ENCODE measurements at places on chromosomes 11 and 22.

DNA sequence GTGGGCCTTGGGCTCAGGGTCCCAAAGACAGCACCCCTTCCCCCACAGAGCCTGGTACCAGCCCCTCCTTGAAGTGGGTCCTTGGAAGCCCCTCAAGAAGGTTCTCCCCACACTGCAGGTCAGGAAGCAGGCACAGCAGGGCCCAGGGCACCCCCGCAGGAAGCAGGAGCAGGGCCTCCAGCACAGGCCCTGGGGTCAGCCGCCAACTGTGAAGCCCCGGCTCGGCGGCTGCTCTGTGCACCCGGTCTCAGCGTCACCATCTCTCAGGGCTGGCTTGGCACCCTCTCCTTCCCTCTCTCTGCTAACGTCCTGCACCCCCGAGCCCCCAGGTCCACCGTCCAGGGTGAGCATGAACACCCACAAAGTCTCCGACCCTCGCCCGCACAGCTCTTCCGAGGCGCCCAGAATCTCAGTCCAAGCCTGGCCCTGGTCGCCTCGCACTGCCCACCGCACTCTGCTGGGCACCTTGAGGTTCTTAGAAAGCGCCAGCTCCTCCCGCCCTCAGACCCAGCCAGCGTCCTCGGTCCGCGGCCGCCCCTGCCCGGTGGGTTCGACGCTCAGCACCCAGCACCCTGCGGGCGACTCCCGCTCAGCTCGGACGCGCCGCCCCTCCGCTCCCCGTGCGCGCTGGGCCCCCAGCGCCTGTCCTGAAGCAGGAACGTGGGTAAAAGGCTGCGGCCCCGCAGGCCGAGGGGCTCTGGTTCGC is 1.4 kb upstream of the SIGIRR start:
- no peak for DNase-seq

DNA sequence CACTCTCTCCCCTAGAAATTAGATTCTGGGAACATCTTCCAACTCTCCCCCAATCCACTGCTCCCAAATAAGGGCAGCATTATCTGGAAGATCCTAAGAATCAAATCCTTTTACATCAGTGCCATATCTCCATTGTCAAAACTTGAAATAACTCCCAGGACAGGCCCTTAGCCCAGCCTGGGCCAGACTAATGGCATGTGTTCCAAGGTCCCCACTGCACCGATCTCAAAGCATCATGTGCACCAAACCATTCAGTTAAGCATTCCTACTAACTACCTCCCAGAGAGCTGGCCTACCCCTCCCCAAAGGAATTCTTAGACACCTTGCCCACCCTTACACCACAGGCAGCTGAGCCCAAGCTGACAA is 44.2 kb upstream of the POU2AF1 start:
- no peak for DNase-seq

DNA sequence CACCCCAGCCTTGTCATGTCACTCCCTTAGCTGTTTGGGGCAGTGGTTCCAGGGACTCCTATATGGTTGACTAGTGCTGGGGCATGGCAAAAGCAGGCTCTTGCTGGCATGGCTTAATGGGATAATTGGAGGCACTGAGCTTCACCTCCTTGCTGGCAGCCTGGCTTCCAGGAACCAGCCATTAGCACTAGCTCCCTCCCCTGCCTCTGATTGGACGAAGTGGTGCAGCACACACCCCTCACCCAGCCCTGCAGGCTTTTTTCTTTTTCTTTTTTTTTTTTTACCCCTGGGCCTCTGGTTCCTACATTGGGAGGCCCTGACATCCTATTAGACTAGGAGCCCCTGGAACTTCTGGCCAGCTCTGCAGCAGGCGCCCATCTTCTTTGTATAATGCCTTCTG is 18.6 kb downstream of the PHLDB1 start:
- DNase-seq: no peak

- no peak for DNase-seq
Measured at GRCh38 chr22:40312050-40312449, 34.2 kb upstream of the ADSL start.

GRCh38 chr22:43313890-43314474 is 29.2 kb downstream of the SCUBE1 start:
- DNase-seq: no peak

DNA sequence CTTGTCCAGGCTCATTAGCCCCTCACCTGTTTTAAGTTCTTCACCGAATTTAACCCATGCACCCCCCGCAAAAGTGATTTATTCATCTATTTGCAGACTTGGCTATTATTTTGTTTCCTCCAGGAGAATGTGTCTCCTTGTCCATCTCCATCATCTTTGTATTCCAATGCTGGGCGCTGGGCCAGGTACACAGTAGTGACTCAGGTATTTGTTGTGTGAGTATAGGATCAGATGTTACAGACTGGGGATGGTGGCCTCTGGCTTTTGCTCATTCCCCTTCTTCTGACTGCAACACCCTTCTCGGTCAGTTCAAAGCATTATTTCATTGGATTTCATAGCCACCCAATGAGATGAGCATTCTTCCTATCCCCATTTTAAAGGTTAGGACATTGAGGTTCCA is 408.2 kb downstream of the MN1 start:
- DNase-seq: no peak

DNA sequence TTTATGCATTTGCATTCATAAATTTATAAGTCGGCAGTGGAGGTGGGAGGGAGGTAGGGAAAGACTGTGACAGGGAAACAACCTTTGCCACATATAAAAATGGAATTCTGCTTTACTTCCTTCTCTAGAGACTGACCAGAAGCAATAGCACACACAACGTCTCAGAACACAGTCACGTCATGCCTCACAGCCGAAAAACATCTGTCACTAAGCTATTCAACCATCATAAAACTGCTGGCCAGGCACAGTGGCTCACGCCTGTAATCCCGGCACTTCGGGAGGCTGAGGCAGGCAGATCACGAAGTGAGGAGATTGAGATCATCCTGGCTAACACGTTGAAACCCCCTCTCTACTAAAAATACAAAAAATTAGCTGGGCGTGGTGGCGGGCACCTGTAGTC is 101.0 kb upstream of the CHRM4 start:
- DNase-seq: no peak

GRCh38 chr11:2745511-2745910 is 45.7 kb upstream of the KCNQ1OT1 start:
- DNase-seq: no peak

- DNase-seq: no peak
Measured at GRCh38 chr11:64343767-64344559, 4.0 kb downstream of the CCDC88B start.

DNA sequence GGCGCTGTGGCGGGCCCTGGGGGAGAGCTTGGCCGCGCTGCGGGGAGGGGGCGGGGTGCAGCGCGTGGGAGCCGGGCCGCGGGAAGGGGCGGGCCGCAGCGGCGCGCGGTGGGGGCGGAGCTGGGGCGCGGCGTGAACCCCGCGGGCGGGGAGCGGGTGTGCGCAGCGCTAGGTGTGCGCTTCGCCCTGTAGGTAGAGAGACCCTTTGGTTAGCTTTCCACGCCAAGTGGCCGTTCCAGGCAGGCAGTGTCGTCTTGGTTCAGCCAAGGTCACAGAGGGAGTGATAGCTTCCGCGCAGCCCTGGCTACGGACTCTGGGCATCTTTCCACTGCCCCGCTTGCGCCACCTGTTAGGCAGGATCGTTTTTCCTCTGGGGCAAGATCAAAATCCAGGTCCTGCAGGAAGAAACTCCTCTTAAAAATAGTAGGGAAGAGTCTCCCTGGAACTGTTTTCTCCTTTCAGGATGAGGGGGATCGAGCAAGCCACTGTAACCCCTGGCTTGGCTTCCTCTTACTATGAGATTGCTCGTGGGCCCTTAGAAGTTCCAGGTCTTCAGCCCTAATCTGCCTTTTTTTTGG is 434 bp downstream of the BANF1 start:
- no peak for DNase-seq

- no peak for DNase-seq
Measured at GRCh38 chr11:93935826-93936225, 85.3 kb upstream of the HEPHL1 start.

- DNase-seq: no peak
Measured at GRCh38 chr11:121543836-121544380, 91.1 kb upstream of the SORL1-AS1 start.

DNA sequence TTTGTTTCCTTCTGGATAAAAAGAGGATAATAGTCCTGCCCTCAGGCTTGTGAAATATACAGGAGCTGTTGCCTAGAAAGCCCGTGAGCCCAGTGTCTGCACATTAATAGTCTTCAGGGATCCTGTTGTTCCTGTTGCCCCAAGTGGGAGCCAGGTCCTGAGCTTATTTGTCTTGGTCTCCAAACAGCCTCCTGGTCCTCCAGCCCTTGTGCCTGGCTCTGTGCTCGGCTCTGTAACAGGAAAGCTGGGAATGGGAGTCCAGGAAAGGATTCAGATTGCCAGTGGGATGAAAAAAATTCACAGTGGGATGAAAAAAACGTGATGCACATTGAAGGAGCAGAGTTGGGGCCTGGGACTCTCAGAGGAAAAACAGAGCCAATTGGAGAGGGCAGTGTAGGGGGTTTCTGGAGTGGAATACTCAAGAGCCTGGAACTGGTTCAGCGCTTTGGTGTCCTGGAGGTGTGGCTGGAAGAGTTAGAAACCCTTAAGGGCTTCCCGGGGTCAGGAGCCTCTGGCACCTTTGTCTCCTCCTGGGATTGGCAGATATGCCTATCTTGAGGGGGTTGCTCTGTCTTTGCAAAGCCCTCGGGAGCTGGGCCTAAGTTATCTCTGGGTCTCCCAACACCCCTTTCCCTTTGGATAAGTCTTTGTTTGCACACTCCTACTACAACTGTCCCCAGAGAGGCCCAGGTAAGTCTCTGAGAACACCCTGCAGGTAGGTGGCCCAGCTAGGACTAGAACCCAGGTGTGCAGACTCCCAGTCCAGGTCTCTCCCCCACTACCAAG is 2.3 kb upstream of the INPPL1 start:
- DNase-seq: no peak

DNA sequence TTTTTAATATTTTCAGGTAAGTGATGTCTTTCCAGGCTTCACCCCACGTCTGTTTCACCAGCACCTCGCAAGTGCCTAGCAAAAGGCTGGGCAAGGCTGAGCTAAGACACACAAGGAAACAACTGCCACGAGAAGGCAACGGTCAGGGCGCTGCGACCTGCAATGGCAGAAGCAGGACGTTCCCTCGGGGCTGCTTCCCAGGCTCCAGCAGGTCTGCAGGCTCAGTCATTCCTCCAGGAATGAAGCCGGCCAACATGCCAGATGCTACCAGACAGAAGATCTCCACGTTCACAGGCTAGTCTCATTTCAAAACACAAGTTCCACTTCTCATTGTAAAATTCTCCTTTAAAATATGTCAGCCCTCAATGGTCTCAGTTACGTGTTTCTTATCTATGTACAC is 45.5 kb downstream of the CELSR1 start:
- DNase-seq: no peak

DNA sequence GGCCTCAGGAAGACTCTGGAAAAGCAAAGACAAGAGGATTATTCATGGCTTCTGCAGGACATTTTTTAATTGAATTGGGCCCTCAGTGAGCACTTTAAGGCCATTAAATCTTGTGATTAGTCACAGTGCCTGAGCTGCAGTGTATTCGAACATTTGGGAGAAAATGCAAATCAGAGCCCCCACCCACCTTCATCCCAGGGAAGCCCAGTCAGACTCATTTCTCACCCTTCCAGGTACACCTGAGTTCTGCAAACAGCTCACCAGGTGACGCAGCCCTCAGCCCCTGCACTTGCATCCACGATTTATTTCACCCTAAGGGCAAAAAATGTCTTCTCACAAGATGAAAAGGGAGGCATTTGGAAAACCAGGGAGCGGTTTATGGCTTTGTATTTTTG is 128.7 kb downstream of the MPPED1 start:
- DNase-seq: no peak
